ENCODE measurements at places on chromosomes 12 and 14.
A peak's percentile ranks its signal among the peaks of the same experiment; 100 is the strongest.

GRCh38 chr12:52813885-52814709 lies at the start of gene KRT4:
KRT4 (minus strand) TSS chr12:52814116; CDS start chr12:52814058, 58 bp downstream.
- DNase-seq = no peak

DNA sequence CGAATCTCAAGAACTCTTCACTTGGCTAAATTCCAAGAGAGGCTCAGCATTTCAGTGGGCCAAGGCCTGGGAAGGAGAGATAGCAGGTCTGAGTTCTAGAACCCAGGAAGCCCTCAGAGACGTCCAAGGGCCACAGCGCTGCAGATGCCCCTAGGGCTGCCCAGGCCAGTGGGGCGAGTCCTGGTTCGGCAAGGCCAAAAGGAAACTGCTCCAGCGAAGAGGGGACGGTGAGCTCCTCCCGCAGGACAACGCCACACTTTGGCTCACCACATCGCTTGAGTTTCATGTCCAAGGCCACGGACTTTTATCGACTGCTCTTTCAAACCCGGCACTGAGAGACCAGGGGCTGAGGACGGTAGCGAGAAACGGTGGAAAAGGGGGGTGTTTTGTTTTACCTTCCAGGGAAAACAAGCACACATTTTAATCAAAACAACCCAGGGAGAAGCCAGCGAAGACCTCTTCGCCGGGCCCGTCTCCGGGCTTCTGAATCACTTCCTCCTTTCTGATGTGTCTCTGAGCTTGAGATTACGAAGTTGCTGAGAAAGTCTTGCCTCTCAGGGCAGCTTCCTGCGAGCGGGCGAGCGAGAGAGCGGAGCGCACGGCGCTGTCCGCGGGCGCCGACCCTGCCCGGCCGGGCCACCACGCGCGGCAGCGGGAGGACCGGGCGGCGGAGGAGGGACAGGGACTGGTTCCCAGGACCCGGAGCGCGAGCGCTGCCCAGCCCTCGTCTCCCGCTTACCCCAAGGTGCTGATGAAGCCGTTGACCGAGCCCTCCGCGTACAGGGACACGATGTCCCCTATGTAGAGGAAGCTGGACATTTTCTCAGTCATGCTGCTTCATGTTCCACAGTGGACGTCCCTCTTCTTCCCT lies 808 bp downstream of the ITPR2 start:
- DNase-seq = peak; percentile 74

GRCh38 chr14:51428981-51429380 lies 188.9 kb downstream of the TMX1 start:
- no peak for DNase-seq

DNA sequence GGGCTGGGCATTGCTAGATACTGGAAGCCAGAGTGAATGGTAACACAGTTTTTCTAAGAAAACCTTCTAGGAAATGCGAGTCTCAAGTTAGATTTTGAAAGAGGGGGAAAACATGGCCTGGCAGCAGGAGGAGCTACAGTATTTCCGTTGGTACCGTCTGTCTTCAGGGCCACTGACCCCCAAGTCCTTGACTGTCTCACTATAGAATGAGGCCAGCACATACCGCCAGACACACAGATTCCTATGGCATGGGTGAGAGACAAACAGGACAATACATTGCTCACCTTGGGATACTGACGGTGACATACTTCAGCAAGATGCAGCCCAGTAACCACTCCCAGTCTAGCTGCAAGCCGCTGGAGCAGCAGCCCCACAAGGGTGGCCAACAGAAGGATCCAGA lies 21.7 kb downstream of the SLC11A2 start:
- no peak for DNase-seq

GRCh38 chr12:47377414-47378221 lies 297.9 kb upstream of the AMIGO2 start:
- DNase-seq = no peak

GRCh38 chr14:69288011-69288771 lies 28.2 kb downstream of the GALNT16 start:
- no peak for DNase-seq

DNA sequence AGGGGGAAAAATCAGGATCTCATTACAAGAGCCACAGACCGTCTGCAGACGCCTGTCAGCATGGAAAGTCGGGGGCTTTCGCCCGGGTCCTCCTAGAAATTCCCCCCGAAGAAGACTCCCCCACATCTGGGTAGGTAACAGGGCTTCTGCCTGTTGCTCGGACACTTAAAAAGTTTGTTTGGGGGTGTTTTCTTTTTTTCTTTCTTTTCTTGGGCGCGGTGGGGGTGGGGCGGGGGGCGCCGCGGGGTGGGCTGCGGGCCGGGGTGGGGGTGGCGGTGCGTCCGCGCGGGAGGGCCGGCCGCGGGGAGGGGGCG lies 358 bp downstream of the ELK3 start:
- DNase-seq = no peak

GRCh38 chr14:76976240-76977005 lies 52.1 kb downstream of the IRF2BPL start:
- no peak for DNase-seq

- no peak for DNase-seq
Observed at GRCh38 chr12:123867141-123867540, 105.0 kb downstream of the DNAH10 start.

DNA sequence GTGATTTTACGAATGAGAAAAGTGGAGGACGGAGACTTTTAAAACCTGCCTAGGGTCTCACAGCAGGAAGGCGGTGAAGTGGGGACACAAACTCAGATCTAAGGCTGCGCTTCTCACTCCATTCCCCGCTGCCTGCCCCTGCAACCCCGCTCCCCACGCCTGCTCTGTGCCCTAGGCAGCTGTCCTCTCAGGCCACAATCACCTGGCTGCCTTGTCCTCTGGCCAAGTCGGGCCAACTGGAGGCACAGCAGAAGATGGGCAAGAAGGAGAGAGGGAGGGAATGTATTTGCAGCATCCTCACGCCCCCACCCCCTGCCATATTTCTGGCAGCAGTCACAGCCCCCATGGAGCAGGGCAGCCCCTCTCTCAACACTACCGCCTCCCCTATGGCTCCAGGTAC lies 94.9 kb downstream of the CHGA start:
- DNase-seq = no peak

DNA sequence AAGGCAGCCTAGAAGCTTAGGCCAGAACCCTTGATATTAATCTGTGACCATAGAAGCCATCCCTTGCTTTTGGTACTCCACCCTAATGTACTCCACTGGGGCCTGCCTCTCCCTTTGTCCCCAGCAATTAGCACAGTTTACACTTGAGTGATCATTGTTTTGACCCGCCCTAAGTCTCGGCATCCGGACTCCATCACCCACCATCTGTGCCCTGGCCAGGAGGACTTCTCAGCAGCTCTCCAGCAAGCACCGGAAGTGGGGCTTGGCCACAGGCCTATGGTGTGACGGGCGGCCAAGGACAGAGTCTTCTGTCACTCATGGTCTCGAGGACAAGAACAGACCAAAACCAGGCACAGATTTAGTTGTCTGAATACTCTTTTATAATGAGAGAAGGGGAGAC lies 126.5 kb upstream of the NTF3 start:
- DNase-seq = no peak

DNA sequence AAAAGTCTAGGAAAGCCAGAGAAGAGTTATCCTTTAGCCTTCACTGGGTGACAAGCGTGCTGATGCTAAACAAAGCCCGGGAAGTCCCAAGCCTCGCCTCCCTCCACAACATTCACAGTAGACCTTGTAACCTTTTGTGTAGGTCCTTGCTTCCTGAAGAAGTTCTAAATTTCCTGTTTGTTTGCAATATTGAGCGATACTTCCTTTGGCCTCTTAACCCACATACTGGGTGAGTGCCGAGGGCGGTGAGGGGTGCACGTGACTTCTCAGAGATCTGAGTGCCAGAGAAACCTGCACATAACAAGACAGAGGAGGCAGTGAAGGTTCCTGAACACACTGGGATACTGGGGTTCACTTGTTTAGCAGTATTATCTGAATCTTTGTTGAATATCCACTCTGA lies 134.3 kb downstream of the PLXNC1 start:
- peak; percentile 62 for DNase-seq

DNA sequence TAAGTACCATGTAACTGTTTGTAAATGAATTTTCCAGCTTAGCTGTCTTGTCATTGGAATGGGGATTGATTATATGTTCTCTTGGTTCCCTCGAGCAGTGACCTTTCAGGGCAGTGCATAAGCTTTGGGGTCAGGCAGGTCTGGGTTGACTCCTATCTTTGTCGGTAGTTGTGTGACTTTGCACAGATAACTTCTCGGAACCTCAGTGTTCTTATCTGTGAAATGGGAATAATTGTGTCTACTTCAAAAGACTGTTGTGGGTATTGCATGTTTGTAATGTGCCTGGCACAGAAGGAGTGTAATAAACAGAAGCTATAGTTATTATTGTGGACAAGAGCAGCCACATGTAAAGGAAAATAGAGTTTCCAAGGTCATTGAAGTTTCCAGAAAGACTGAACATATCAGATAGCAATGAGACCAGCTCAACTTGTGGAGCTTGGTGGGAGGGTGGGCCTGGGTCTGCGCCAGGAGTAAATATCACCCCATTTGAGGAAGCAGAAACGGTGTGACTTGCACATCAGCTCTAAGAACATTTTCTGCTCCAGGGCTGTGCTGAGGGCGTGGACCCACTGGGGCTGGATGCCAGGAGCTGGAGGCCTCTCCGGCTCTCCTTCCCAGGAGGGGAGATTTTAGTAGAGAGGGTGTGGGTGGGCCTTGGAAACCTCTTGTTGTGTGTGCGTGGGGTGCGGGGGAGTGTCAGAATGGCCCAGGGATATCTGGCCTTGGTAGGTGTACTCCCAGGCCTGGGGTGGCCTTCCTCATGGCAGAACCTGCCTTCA lies 19.7 kb downstream of the FOS start:
- DNase-seq = no peak

DNA sequence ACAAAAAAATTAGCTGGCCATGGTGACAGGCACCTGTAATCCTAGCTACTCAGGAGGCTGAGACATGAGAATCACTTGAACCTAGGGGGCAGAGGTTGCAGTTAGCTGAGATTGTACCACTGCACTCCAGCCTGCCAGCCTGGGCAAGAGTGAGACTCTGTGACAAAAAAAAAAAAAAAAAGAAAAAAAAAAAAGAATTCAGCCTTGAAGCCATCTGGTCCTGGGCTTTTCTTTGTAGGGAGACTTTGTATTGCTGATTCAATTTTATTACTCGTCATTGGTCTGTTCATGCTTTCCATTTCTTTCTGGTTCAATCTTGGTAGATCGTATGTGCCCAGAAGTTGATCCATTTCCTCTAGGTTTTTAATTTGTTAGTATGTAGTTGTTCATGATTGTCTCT lies 243.1 kb downstream of the RAD51B start:
- DNase-seq = no peak

DNA sequence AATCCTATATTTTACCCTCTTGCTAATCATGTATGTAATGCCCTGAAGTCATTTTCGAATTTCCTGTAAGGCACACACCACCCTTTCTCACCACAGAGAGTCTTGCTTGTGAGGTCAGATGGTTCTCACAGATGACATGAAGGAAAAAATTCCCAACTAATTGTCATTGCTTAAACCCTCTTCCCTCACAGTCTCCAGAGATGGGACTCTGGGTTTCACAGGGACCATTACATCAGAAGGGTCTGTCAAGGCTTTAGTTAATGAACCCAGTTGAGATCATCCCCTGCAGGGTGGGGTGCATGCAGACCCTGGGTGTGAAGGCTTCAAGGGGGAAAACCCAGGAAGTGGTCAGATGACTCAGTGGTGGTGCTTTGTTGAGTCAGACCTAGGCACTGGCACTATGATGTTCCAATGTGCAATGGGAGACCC lies 229.6 kb downstream of the BCAT1 start:
- peak; percentile 8 for DNase-seq

DNA sequence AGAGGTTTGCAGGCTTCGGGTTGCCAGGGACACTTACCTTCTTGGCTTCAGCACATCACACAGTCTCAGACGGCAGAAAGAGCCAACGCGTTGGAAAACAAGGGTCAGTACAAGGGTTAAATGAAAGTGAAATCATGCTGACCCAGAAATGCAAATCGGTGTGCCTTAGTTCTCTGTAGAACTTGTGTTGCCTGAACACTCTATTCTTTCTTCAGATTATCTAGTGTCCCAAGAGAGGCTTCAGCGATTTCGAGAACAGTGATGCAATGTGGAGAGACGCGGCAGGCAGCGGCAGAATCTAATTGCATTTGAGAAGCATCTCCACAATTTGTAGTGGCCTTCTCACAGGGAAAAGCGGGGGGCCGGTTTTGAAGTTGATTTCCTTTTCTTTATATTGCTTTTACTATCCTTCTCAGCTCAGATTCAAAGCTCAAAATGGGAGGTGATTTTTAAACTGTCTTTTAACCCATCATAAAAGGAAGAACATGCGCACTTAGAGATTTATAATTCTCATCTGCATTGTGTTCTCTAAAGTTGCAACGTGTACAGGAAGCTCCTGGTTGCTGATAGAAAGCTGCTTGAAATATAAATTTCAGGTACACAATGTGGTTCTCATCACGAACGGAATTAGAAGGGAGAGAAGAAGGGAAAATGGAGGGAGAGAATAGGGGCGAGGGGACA lies 67.8 kb upstream of the EGLN3 start:
- peak; percentile 9 for DNase-seq

DNA sequence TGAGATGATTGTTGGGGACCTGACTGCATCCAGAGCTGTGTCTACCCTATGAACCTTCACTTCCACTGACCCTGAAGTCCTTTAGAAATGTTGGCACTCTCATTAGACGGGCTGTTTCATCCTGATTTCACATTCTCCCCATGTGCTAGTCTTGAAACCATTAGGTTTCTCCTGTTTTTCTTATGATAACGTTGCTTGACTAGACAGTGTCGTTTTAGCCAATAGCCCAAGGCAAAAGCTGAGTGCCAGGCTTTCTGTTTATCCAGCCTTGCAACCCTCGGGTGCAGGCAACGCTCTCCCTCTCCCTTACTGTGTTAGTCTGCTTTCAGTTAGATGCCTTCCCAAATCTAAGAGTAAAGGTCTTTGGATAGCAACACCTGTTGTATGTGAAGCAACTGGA lies 30.1 kb downstream of the DACT1 start:
- DNase-seq = no peak

GRCh38 chr12:76546889-76547288 lies 12.7 kb downstream of the OSBPL8 start:
- DNase-seq = no peak

- DNase-seq = no peak
Observed at GRCh38 chr14:59819446-59820088, 51.0 kb downstream of the RTN1 start.

GRCh38 chr14:22333422-22334274 lies 255.4 kb downstream of the DAD1 start:
- no peak for DNase-seq
